Stimulated activated CD4-positive, alpha-beta T cell treated with anti-CD3 and anti-CD28 coated beads, Interleukin-1b, Interleukin-23, amount 100 ng/mL, for 1 hour (primary cell): ENCODE measurements at places on chromosomes 5 and 9.

DNA sequence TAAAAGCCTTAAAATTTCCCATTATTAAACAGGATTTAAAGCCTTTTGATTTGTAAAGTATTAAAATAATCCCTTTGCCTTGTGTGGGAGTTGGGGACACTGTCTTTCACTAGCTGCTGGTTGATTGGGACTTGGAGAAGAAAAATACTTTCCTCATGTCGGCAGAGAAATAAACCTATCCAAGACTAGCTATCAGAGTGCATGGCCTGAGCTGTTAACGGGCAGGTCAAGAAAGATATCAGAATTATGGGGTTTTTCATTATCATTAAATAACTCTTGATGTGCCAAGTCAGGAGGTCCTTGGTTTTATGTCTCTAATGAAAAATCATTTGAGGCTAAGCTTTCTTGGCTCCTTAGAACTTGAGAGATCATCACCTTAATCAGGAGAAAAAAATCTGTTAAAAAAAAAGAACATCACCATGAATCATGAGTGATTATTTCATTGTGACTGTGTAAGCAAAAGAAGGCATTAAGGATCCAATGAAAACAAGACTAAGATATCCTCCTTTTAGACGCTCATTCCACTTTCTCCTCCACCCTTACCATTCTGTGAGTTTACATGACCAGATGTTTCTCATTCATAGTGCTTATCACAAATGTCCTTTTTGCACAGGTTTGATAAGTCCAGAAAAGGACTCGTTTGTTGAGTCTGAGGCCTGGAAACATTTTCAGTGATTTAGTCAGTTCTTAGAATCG lies 140.4 kb upstream of the EGFLAM start:
- no peak for DNase-seq

- DNase-seq, result no peak
Observed at GRCh38 chr5:66582499-66583165, 13.6 kb upstream of the MAST4 start.

GRCh38 chr9:130284690-130285089 lies 19.1 kb downstream of the HMCN2 start:
- no peak for DNase-seq

GRCh38 chr9:110027671-110028081 lies 180.3 kb downstream of the C9orf152 start:
- no peak for DNase-seq

DNA sequence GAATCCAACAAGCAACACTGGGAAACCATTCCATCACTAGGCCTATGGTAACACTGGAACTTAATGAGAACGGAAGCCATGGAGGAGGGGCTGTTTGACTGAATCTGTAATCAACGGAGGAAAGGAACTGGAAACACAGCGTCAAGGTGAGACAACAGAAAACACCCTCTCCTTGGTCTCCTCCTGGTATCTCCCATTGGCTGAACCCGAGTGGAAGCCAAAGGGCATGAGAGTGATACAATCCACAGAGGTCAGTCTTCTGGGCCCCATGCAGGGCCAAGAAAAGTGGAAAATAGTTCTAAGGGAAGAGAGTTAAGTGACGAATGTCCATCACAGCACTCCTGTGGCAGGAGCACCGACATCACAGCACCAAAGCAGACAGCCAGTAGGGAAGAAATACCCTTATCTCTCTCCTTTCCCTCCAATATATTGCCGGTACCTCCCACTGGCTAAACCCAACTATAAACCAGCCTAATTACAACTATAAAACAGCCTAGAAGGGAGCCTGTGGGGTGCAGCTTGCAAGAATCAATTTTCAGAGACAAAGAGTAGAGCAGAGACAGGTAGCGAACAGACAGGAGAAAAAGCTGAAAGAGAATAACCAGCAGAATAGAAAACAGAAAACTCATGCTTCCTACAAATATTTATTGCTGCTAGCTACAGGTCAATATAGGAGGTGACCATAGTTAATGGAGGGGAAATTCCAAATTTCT lies 107.4 kb upstream of the IFNE start:
- no peak for DNase-seq

DNA sequence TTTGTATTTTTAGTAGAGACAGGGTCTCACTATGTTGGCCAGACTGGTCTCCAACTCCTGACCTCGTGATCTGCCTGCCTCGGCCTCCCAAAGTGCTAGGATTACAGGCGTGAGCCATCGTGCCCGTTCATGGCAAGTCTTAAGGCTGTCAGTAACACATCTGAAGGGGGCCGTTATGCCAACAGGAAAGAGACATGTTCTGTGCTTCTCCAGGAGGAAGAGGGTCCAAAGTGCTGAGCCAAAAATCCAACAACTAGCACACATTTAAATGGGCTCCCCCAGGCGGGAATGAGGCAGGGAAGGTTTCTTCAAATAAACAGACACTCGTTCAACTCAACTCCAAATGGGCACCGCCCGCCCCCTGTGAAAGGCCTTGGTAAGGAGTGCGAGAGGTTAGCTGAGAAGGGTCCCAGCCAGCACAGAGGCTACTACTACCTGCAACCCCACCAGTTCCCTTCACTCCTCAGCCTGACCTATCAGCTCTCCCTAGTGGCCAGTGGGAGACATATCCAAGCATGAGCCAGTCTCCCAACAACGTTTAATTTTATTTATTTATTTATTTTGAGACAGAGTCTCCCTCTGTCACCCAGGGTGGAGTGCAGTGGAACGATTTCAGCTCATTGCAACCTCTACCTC lies 84.1 kb upstream of the DMRT1 start:
- DNase-seq, result no peak

DNA sequence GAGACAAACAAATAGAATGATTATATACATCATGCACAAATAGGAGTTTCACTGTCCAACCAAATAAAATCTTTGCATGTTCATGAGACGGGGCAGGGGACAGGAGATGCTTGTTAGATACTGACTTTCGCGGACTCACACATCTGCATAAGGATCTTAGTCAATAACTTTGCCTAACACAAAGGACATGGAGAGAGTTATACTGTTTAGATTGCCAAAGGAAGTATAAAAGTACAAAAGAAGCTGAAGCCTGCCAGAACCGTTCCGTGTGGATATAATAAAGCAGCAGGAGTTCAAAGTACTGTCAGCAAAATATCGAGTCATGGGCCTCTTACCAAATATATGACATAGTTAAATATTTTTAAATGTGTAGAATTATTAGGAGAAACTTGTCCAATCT lies 1148.4 kb downstream of the EFNA5 start:
- DNase-seq, result no peak

DNA sequence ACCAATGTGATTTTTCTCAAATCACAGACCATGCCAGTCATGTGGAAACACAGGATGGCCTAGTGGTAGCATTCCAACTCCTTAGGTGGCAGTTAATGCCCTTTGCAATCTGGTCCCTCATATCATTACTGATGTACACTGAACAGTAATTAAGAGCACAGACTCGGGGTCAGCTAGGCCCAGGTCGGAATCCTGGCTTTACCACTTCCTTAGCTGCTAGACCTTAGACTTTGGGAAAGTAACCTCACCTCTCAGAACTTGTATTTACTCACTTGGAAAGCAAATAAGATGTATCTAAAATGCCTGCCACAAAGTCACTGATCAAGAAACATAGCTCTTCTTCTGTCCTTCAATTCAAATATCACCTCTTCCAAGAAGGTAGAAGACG lies 112.8 kb downstream of the MAPKAP1 start:
- DNase-seq, result no peak

- no peak for DNase-seq
Observed at GRCh38 chr9:130193531-130194377, 21.6 kb downstream of the NCS1 start.

- DNase-seq, result no peak
Observed at GRCh38 chr9:115952430-115953292, 200.9 kb upstream of the PAPPA start.

GRCh38 chr9:114025196-114025753 lies 52.8 kb downstream of the AMBP start:
- DNase-seq, result no peak

DNA sequence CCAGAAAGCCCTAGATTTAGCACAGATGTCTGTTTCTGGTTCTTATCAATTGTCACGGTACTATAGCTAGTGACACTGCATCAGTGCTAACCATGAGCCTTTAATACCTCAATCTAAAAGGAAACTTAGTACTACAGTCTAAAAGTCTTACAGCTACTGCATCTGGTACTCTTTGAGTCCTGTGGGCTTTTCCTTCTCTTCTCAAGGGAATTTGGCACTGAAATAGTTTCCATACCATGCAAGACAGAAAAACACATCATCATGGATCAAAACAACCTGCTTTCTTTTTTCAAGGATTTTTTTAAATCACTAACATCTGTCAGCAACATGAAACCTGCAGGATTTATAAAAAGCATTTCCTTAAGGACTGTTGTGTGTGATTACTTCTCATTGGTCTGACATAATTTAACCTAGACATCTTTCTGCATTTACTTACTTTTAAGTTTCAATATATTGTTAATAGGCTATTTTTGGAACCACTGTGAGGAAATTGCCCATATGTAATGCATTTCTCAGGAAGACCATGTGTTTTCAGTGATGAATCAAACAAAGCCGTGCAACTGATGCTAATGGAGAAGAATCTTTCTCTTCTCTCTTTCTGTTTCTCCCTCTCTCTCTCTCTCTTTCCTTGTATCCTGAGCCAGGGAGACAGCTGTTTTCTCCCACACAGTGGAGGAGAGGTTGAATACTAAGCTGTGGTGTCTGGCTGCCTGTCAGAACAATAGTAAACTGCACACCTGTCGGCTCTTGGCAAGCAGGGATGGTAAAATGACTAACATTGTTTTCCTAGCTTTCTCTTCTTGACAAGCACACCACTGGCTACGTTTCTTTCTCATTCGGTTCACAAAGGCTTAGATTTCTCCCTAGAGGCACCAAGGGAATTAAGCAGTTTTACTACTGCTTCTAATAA lies 273.4 kb downstream of the CSNK1G3 start:
- DNase-seq, result no peak

- DNase-seq, result no peak
Observed at GRCh38 chr5:149694007-149694406, 36.1 kb upstream of the PPARGC1B start.

- DNase-seq, result no peak
Observed at GRCh38 chr5:159560088-159560487, 229.8 kb upstream of the IL12B start.

DNA sequence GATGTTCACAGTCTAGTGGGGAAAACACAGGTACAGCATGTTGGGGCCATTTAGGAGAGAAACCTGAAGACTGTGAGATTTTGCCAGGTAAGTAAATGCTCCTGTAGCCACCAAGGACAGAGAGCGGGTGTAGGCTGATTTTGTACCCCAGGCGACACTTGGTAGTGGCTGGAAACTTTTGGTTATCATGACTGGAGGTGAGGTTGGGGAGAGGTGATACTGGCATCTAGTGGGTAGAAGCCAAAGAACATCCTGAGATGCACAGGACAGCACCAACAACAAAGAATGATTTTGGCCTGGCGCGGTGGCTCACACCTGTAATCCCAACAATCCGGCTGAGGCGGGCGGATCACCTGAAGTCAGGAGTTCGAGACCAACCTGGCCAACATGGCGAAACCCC lies 38.8 kb upstream of the PWWP2A start:
- DNase-seq, result no peak

GRCh38 chr5:15897656-15898055 lies 281.9 kb downstream of the MARCHF11 start:
- no peak for DNase-seq

- DNase-seq, result no peak
Observed at GRCh38 chr9:4829969-4830368, 37.2 kb downstream of the RCL1 start.

DNA sequence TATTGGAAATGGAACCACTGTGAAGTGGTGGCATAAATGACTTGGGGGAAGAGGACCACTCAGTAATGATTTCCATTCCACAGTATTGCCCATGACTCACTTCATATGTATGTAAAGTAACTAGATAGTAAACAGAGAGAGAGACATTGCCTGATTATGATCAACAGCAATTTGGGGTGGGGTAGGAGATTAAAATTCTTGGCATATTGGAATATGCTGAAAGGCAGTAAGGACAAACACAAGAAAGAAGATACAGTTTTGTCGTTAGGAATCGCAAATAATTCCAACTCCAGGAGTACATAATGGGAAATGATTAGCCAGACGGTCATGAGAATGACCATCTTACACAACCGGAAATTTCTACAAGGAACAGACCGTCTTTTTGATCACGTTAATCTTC lies 1.5 kb upstream of the HMGCS1 start:
- no peak for DNase-seq

GRCh38 chr9:125380406-125380805 lies 118.8 kb downstream of the GAPVD1 start:
- no peak for DNase-seq

DNA sequence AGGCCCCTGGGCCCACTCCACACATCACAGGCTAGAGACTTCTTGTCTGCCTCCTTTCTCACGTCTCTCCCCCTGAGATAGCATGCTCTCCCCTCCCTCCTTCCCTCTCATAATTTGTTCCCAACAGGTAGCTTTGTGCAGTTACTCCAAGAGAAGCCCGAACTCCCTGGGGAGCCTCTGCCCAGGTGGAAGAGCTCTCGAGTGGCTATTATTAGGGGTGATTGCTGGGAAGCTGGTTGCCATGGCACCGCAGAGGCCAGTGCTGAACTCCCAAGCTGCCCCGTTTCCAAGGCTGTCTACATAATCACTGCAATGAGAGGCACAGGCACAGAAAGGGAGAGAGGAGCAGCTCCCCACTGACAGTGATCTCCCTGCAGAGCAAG lies 104.7 kb upstream of the GPR151 start:
- no peak for DNase-seq

GRCh38 chr9:68999393-69000105 lies 14.4 kb downstream of the PRKACG start:
- peak; percentile 36 for DNase-seq

GRCh38 chr5:111855356-111855755 lies 98.4 kb upstream of the NREP start:
- DNase-seq, result no peak

DNA sequence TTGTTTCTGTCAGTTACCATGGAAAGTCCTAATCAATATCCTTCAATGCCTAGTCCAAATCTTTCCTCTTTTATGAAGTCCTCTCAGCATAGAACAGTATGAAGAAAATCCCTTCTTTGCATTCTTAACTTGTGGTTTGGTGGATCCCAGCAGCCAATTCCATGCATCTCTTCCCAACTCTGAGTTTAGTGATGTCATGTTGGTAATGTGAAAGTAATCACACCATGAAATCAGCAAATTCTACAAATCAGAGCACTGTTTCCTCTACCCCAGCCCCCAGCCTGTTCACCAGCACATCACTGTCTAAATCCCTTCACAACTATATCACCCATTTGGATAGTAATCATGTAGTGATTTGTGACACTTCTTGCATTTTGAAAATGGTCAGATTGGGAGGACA lies 4.7 kb upstream of the C1QTNF2 start:
- DNase-seq, result no peak

DNA sequence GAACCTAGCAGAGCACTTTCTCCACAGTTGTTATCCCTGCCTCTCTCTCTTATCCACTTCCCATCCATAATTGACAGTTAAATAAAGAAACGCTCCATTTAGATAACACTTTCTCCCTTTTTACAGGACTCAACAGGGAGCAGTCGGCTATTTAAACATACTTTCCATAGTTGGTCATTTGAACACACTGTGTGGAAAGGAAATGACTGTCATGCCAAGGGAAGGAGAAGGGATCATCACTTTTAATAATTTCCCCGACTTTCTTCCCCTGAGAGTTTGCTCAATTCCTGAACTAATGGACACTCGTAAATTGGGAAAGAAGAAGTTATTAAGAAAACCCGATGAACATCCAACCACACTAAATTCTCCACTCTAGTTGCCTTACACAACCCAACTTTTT lies 400.8 kb upstream of the PTGER4 start:
- no peak for DNase-seq
